ENCODE measurements at places on chromosomes 13 and 19. TPM values are rescaled to one million over a fixed set of nuclear protein-coding genes. Genes with fewer than 3 reads are reported as not detected.

ITGBL1 gene
- total RNA-seq, result 3.1 TPM

BRME1 gene
- 0.72 TPM for total RNA-seq

GRCh38 chr13:100184095-100184494, 95.2 kb downstream of the PCCA start:
- DNase-seq, result no peak

- DNase-seq, result no peak
Measured at GRCh38 chr13:92947770-92948434, 278.7 kb upstream of the GPC6 start.

DNA sequence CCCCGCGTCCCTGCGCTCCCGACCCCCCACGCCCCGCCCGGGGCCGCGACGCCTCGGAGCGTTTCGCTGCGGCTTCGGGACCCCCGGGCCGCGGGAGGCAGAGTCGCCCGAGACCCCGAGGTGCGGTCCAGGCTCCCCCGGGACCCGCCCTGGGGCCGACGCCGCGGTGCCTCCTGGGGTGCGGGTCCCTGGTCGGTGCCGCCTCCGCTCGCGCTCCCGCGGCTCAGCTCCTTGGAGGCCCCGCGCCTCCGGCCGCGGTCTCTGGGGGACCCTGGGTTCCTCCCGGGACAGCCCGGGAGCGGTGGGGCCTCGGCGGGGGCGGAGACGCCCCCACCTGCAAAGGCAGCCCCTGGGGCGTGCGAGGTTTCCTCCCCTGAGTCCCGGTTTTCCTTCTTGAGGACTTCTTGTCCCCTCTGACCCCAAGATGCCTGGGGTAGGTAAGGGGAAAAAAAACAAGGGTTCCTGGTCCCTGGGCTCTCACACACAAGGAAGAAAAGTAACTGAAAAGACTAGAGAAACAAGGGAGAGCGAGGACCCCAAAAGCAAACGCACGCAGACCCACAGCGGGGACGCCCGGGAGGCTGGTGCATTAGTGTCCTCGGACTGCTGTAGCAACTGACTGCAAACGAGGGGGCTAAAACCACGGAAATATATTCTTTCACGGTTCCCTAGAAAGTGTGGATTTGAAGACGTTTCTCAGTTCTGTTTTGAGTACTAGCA, 740 bp downstream of the ZNF555 start:
- DNase-seq, result peak; percentile 44

DNA sequence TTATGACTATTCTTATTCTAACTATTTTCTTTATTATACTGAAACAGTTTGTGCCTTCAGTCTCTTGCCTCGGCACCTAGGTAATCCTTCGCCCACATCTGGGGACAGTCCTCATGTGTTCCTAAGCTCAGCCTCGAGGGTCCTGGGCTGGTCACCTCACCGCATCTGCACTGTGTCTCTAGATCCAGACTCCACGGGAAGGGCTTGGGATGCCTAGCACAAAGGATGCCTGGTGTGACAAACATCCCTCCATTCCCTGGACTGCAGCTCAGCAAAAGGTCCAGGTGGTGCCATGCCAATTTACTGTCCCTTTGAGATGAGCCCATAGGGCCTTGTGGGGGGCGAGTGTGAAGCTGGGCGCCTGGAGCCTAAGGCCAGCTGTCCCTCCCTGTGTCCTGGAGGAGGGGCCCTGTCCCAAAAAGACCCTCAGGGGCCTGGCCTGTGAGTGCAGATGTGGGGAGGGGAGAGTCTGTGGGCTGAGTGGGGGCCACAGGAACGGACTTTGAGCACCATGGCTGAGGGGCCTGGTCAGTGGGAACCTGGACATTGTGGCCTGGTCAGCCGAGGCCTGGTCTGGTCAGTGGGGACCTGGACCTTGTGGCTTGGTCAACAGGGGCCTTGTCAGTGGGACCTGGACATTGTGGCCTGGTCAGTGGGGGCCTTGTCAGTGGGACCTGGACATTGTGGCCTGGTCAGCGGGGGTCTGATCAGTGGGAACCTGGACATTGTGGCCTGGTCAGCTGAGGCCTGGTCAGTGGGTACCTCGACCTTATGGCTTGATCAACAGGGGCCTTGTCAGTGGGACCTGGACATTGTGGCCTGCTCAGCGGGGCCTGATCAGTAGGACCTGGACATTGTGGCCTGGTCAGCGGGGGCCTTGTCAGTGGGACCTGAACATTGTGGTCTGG, 45.1 kb upstream of the TPM4 start:
- DNase-seq, result no peak

DNA sequence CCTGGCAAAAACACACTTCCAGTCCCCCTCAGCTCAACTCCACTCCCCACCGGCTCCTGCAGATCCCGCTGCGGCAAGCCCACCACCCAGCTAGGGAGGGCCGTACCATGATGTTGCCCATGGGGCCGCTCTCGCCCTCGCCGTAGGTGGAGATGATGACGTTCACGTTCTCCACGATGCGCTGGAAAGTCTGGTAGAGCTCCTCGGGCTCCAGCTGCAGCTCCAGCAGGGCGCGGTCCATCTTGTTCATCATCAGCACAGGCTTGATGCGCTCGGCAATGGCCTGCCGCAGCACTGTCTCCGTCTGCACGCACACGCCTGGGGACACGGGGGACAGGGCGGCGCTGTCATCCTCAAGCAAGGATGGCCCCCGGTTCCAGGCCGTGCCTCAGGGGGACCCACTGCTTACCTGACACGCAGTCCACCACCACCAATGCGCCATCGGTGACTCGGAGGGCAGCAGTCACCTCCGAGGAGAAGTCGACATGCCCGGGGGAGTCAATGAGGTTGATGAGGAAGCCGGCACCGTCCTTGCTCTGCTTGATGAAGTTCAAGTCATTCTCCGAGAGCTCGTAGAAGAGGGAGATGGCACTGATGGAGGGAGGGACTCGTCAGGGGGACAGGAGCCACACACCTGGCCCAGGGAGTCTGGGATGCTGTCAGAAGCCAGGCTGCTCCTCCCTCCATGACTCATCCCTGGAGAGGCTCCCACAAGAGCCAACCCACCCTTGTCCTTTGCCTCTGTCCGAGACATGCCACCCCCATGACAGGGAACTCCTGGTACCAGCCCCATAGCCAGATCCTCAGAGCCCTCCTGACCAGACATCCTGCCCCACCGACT, 2.3 kb downstream of the EEF2 start:
- no peak for DNase-seq

- peak; percentile 58 for DNase-seq
Measured at GRCh38 chr19:17522988-17523872, 11.8 kb downstream of the PGLS start.

Measured in left ventricle myocardium superior (tissue), 1 donor.